Left lung (tissue), 14 donors: ENCODE measurements at places on chromosomes 1 and 21.

GRCh38 chr1:226255380-226255779 is 31.9 kb downstream of the MIXL1 start:
- DNase-seq = no peak

DNA sequence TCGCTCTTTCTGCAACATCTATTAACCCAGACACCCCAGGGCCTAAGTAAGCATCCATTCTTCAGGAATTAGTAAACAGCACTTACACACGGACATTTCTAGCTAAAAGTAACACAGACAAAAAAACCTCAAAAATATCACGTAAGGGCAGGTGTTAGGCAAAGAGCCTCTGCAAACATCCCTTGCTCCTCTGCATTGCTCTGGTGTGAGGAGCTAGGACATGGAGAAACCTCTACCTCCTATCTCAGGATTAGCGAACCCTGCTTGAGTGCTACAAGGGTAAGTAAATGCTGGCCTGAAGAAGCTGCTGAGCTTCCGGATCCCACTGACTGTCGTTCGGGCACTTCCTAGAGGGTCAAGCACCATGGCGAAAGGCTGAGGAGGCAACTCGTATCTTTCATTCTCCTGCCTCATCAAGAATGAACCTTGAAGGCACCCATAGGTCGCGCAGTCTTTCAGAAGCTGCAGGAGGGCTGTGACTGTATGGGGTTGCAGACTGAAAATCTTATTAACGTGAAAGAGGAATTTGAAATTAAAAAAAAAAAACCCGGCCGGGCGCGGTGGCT is 2.1 kb downstream of the PTGER3 start:
- DNase-seq = no peak

DNA sequence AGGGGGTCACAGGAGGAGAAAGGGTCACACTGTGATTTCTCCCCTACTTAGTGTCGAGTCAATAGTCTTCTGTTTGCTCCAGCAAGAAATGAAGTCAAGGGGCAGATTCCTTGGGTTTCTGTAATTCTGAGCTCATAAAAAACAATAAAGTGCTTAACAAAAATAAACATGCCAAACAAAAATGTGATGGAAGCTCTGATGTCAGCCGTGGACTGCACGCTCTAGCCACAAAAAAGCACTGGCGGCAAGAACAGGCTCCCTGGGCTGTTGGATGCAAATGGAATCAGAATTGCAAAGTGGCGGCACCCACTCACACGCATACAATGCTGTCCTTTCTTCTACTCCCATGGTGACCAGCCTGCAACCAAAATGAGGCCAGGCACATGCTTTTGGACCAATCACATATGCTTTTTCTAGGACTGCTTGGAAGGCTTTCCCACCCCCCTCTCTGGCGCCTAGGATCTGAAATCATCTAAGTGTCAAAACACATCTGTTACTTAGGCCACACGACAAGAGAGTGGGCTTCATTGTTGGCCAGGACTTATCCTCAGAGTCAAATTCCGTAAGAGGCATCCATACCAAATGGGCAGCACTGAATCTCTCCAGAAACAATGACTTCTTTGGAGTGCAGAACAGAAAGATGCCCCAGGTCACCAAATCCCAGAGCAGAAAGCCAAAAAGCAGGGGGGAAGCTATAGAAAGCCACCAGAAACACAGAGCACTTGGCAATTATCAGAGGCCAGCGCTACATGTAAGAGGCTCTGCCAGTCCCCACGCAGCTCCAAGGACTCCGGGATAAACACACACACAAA is 9.2 kb downstream of the C1orf198 start:
- DNase-seq = peak; percentile 48

DNA sequence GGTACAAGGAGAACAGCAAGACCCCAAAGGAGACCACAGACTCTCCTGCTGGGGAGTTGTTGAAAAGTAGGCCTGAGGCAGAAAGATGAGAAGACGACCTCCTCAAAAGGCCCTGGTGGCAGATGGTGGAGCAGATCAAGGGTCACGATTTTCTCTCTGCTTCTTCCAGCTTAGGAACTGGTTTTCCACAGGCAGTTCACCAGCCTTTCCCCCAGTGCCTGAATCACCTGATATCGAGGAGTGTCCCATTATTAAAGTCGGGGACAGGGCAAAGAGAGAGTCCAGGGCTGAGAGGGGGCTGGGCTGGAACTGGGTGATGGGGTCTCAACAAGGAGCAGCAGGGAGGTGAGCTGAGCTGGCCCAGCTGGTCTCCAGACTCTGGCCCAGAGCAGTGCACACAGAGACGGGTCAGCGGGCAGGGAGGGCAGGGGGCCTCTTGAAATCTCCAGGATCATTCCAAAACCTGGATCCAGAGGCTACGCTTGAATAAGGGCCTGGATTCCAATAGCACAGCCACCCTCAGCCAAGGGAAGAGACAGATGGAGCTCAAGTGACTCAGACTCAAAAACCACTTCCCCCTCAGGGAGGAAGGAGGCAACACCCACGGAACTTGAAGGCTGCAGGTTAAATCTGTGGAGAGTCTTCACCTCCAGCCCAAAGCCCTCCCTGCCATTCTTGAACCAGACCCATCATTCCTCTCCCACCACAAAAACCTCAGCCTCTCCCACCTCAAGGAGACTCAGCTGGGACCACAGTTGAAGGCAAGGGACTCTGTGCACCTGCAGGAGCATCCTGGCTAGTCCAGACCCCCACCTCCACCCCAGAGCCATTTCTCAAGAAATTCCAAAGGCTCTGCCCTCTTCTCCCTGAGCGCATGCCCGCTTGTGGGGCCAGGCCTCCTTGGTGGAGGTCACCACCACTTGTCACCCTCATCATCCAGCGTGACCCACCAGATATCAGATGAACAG is at the start of gene S100A5:
TSS of gene S100A5 (minus strand) at position 541 of the 968 bp plus-strand sequence. CDS start 743 bp downstream, outside the sequence.
- no peak for DNase-seq

DNA sequence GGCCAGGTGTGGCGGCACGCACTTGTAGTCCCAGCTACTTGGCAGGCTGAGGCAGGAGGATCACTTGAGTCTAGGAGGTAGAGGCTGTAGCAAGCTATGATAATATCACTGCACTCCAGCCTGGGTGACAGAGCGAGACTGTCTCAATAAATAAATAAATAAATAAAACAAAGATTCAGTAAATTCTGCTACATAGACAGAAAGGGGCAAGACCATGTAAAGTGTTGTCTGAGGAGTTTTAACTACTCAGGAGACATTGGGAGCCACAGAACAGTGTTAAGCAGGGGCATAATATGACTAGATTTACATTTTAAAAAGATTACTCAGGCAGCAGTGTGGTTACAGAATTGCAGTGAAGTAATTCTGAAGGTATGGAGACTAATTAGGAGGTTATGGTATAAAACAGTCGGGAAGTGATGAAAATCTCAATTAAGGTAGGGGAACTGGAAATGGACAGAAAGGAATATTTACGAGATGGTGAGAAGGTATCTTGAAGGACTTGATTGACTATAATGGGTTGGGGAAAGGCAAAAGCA is 94.7 kb downstream of the ATP1B1 start:
- DNase-seq = no peak

GRCh38 chr1:41868241-41868998 is 50.3 kb downstream of the HIVEP3 start:
- no peak for DNase-seq

DNA sequence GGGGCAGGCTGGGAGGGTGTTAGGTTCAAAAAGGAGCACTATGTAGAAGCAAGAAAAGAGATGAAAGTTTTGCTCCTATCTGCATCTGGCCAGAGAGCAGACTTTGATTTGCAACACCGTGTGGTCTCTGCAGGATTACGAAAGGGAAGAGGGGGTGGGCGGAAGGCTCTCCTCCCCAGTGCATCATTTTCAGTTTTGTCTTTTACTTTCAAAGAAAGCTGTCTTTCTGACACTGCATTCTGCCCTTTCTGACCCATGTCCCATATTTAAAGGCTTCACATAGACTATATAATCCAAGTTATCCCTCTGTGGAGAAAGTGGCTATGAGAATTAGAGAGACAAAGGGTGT is 126.5 kb downstream of the RHOU start:
- DNase-seq = no peak

GRCh38 chr1:202405928-202406327 is 57.4 kb downstream of the PPP1R12B start:
- no peak for DNase-seq

- no peak for DNase-seq
Observed at GRCh38 chr1:165631342-165632151, 513 bp downstream of the MGST3 start.

- no peak for DNase-seq
Observed at GRCh38 chr1:217674028-217674729, 43.0 kb downstream of the SPATA17 start.

DNA sequence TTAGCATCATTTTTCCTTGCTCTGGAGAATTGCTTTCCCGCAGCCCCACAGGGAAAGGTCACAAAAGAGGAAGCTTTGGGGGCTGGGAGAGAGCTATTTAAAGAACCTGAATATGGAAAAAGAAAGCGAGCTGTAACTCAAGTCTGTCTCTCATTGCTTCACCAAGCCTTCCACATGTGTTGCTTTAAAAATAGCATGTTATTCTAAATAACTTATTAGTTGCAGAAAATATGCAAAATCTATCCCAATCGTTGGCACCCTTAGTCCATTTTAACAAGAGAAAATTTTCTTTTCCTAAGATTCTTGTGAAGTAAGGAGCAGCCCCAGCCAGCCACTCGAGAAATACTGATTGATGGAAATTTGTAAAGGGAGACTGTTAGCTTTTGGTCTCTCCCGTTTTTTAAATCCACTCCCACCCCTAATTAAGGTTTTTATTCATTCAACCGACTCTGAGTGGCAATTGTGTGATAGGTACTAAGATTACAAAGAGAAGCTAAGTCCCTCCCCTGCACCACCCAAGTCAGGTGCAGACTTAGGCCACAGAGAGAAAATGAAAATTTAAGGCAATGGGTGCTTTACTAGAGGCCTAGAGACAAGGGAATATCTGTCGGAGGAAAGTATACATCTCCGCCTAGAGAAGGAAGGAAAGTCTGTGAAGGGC is 802 bp downstream of the CYP4X1 start:
- no peak for DNase-seq

GRCh38 chr1:34167389-34167788 is 2.4 kb upstream of the CSMD2 start:
- no peak for DNase-seq

DNA sequence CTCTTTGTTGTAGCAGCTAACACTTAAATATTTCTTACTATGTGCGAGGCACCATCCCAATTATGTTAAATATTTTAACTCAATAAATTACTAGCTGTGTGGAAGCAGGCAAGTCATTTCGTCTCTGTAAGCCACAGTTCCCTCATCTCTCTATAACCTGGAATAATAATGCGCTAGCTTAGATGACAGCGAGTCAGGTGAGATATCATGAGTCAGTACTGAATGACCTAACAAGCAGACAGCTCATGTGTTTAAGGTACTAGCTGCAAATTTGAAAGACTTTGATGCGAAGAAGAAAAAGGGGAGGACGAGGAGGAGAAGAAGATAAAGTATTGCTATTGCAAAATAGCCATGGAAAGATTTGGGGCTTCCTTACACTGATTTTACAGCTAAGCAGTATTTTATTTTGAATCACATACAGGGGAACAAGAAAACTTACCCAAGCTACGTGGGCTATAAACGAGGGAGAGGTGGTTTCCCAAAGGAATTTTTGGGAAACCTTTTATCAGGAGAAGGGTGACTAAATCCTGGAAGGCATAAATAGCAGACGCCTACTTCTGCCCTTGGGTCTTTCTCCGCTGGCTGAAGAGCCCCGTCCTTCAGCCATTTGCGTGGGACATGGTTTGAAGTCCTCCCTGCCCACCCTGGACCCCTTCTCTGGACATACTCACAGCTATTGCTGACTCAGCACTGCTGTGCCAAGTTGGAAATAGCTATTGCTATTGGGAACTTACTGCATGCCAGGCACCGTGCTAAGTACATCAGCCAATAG is 8.9 kb downstream of the CITED4 start:
- DNase-seq = no peak

GRCh38 chr1:48236716-48237470 is 14.4 kb downstream of the SLC5A9 start:
- no peak for DNase-seq

DNA sequence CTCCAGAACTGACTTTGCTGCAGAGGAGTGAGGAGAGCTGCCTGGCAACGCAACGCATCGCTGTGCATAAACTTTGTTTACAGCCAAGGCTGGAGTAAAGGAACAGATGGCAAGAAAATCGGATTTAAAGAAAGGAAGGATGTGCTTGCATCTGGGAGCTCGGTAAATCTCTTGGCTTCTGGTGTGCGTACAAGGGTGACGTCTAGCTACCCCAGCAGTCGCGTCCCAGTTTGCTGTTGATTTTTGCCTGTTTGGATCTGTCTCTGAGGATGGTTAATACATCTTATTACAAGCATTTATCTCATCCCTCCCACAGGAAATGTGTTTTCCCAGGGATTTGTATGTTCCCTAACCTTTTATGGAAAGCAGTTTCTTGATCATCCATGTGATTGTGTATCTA is 73.3 kb upstream of the RALGPS2 start:
- DNase-seq = no peak

- DNase-seq = no peak
Observed at GRCh38 chr1:157274698-157275534, 136.7 kb upstream of the ETV3 start.
